Omental fat pad (tissue), 4 donors: ENCODE measurements at places on chromosomes 2 and 18.

DNA sequence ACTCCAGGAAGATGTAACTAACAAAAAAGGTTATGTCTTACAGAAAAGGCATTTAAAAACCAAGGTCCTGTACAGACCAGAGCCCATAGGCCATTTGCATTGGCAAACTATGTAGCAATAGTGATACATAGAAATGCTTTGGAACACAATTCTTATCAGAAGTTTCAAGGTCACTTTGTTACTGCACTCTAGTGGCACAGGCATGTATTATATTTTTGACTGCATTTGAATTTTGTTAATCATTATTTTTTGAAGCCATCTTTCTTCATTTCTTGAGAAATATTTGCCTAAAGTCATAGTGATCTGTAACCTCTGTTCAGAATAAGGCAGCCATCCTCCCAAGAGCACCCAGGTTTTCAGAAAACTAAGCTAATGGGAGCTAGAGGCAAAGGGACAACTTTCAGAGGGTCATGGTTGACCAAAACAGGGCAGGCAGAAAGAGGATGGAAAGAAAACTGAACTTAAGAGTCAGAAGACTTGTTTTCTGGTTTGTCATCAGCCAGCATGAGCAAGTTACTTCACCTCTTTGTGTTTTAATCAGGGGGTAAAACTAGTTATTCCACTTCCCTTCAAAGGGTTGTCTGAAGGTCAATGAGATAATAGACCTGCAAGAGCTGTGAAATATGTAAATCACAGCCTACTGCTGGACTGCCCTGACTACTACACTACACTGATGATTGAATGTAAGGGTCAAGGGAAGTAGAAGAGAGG, 41.5 kb downstream of the SLC38A11 start:
- DNase-seq, result no peak

DNA sequence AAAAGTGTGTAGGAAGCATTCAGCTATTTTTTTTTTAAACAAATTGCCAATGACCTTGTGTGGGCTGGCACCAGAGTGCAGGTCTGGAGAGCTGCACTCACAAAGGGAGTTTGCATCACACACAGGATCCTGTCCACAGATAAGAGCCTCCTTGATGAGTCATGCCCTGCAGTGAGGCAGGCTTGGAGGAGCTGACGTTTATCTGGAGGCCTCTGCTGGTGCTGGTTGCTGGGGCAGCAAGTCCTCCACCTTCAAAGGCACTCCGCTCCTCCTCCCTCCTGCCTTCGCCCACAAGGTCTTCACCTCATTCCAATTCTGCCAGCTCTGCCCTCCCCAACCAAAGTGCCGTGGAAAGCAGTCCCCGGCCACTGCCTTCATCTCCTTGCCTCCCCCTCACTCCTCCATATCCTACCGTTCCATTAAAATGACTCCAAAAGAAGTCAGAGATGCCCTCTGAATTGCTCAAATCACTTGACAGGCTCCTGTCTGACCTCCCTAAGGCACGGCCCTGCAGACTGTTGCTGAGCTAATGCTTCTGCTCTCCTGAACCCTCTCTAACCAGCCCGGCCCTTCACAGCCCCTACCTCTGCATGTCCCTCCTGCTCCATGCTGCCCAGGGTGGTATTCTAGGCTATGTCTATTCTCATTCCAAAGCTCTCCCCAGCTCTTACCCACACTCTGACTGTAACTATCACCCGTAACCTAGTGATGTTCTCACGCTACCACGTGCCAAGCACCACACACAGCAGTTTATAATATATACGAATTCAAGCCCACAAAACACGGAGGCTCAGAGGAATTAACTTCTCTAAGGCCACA, 30.9 kb downstream of the LONRF2 start:
- peak; percentile 40 for DNase-seq

GRCh38 chr2:219748671-219749570, 121.5 kb downstream of the SLC4A3 start:
- no peak for DNase-seq

- DNase-seq, result no peak
Measured at GRCh38 chr2:234823877-234824376, 127.9 kb upstream of the SH3BP4 start.

GRCh38 chr2:37026050-37026449, 58.1 kb downstream of the HEATR5B start:
- DNase-seq, result no peak

- no peak for DNase-seq
Measured at GRCh38 chr2:185757356-185757755, 18.8 kb downstream of the FSIP2 start.

- no peak for DNase-seq
Measured at GRCh38 chr18:49926106-49926745, 112.9 kb upstream of the ACAA2 start.

- no peak for DNase-seq
Measured at GRCh38 chr2:20291106-20291564, 59.5 kb downstream of the PUM2 start.

DNA sequence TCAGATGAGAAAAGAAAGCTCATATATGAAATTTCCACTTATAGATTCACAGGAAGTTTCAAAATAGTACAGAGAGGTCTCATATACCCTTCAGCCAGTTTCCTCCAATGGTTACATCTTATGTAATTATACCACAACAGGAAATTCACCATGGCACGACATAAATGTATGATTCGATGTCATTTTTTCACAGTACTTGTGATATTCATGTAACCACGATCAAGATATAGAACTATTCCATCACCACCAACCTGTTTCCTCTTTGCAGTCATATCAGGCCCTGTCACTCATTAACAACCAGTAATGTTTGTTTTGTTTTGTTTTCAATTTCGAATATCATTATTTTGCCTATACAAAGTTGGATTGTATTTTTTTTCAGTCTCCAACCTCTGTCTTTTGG, 314.3 kb upstream of the POU3F3 start:
- no peak for DNase-seq

GRCh38 chr2:217434180-217434975, 568.4 kb downstream of the TNS1 start:
- DNase-seq, result no peak

GRCh38 chr2:32220445-32220844, 44.2 kb downstream of the NLRC4 start:
- no peak for DNase-seq

DNA sequence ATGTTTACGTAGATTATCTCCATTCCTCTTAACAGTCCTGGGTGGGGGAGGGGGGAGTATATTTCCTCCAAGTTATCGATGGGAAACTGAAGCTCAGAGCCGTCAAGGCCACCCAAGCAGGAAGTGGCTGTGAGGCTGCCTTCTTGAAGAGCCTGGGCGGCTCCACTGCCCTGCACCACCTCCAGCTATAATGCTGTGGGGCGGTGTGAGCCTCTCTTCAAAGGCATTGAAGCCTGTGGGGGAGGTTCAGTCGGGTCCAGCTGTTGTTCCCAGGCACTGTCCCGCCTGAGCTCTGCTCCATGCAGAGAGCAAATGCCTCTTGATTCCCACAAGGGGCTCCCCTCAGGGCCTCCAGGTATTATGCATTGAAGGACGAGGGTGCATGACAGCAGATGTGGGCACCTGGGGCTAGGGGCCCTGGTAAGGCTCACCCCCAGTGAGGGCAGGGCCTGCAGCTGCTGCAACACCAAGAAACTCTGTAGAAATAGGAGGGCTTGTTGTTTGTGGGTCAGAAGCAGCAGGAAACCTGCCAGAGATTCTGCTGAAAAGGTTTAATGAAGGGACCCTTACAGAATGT, 29.5 kb upstream of the LAPTM4A start:
- no peak for DNase-seq

GRCh38 chr18:59358414-59358711, 702 bp downstream of the LMAN1 start:
- no peak for DNase-seq

GRCh38 chr2:21372654-21373053, 248.9 kb downstream of the TDRD15 start:
- DNase-seq, result no peak

DNA sequence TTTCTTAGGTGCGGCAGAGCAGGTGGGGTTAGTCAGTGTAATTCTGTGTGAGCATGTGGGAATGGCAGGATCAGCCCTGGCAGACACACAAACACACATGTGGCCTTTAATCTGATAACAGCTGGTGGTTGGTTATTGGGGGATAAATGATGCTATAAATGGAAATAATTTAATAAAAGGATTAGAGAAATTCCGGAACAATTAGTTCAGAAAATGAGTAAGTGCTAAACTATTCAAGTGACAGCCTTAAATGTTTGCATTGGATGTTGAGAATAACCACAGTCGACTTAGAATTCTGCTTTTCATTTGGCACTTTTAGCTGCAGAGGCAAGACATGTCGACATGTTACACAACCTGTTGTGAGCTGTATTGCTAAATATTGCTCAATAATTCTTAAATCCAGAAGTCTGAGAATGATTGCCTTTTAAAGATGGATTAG, 7.2 kb downstream of the SMYD1 start:
- DNase-seq, result no peak

GRCh38 chr18:49319590-49319989, 140.9 kb downstream of the DYM start:
- no peak for DNase-seq

GRCh38 chr2:73359915-73360697, 25.5 kb upstream of the ALMS1 start:
- no peak for DNase-seq

DNA sequence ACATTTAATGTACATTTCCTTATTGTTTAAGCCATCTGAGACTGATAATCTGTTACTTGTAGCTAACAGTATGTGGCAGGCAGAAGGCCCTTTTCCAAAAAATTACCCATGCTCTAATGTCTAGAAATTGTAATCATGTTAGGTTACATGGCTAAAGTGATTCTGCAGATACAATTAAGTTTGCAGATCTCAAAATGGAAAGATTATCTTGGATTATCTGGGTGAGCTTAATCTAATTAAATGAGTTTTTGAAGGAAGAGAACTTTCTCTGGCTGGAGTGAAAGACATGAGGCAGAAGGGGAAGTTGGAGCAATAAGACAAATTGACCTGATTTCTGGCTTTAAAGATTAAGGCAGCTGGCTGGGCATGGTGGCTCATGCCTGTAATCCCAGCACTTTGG, 76.3 kb downstream of the MBD2 start:
- DNase-seq, result no peak

GRCh38 chr2:176601066-176601465, 331.8 kb downstream of the MTX2 start:
- DNase-seq, result no peak

DNA sequence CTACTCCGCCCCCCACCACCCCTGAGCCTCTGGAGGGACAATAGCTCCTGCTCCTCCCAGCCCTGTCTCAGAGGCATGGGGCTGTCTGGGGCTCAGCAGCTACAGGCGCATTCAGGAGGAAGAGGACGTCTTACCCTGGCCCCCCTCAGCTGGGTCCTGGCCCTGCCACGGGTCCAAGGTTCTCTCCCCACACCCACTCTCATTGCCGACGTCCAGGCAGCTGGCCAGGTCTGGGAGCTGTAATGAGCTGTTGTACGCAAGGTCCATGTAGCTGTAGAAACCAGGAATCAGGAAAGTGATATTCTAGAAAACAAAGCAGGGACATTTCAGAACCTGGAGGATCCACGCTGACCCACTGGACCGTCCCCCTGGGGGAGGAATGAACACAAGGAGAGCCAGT, 13.5 kb downstream of the PASK start:
- no peak for DNase-seq

DNA sequence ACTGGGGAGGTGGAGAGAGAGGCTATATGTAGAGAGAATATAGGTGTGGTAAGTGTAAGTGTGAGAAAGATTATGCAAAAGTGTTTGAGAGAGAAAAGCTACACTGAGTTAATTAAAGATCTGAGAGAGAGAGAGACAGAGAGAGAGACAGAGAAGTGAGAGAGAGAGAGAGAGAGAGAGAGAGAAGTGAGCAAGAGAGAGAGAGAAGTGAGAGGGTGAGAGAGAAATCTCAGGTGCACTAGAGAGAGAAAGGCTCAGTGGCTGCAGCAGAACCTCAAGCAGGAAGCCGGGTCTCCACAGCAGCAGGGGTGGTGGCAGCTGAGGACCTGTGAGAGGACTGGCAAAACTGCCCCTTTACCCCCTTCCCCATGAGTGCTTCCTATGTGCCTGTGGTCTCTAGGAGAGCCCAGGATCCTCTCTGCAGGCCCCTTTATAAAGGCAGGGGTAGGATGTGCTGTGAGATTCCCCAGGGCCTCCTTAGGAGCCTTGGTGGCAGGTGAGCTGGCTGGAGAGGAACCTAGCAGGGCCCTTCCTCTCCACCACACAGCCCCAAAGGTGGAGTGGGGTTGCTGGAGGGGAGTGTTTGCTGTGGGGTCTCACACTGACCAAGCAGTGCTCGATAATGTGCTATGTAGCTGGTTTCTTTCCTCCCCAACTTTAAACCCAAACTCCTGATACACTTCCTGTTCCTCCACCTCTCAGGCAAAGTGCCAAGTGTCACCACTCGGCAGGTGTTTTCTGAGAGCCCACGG, 52.6 kb downstream of the SLC4A5 start:
- DNase-seq, result no peak

DNA sequence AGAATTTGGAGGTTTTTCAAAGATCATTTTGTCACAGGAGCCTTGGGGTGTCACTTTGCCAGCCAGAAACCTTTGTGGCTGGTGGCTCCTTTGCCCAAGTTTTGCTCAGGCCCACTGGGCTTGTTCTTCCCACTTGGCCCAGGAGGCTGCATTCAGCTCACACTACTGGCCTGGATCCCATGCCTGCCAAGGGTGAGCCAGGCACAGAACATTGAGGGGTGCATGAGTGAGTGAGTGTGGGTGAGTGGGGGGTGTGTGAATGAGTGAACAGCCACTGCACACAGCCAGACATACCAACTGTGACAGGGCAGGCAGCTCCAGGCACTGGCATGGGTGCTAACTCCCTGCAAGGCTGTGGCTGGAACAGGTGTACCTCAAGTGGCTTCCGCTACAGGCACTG, 39.6 kb downstream of the FAM171B start:
- no peak for DNase-seq

GRCh38 chr2:132583666-132584360, 86.2 kb downstream of the LYPD1 start:
- no peak for DNase-seq

GRCh38 chr2:9398881-9399780, 24.2 kb downstream of the ITGB1BP1 start:
- no peak for DNase-seq

DNA sequence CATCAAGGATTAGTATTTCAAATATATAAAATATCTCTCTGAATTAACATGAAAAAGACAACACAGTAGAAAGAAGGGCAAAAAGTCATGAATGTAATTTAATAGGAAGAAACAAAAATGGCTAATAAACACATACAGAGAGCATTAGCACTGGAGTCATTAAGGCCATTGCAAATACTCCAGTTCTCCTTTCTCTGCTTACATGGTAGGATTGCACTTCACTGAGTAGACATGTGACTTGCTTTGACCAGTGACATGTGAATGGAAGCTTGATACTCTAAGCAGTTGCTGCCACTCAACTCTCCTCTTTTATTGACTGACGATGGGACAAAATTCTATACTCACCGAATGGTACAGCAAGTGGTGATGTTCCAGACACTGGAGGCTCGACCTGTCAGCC, 153.9 kb upstream of the LGALSL start:
- no peak for DNase-seq

GRCh38 chr2:23801396-23801795, 125.5 kb downstream of the ATAD2B start:
- DNase-seq, result no peak
